ENCODE measurements at places on chromosomes 3 and 15.

DNA sequence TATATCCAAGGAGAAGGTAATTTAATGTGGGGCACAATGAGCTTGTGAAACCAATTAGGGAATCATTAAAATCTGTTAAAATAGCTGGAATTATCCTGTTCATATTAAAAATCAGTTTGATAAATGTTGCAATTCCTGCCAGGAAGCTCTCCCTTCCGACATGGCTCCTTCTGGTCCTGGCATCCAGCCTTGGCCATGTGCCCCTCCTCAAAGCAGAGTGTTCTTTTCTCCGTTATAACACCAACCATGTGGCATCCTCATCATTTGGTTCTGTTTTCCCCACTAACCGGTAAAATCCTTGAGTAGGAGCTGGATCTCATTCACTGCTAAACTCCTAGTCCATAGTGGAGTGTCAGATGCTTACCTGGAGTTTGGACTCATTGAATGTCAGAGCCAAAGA, 127.2 kb downstream of the ARNT2 start:
- no peak for DNase-seq

- DNase-seq: no peak
Measured at GRCh38 chr3:14933820-14934425, 13.5 kb upstream of the NR2C2 start.

GRCh38 chr15:50247819-50248655, 17.5 kb downstream of the HDC start:
- DNase-seq: peak; percentile 64

DNA sequence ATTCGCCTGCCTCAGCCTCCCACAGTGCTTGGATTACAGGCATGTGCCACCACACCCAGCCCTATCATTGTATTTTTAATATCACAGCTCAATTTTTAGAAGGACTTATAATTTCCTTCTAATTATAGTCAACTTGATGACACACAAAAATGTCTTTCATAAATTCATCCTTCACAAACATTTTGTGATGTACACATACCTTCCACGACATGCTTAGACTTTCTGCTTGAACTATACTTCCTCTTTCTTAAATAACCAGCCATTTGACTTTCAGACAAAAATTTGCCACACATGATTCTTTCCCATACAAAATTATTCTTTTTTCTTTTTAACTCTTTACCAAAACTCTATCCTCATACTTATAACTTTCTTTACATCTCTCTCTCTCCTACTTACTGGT, 48.4 kb upstream of the CCK start:
- DNase-seq: no peak

- DNase-seq: no peak
Measured at GRCh38 chr15:90210593-90210992, 9.5 kb downstream of the SEMA4B start.

Data from T-helper 2 cell treated with Interferon-gamma antibody and Interleukin-4, amounts not matched to agents 5 μg/mL and 100 μg/mL, for 36 hours (primary cell).